ENCODE measurements at places on chromosomes 3 and 15. TPM values are rescaled to one million over a fixed set of nuclear protein-coding genes. Genes with fewer than 3 reads are reported as not detected.

GRCh38 chr3:172515130-172515918 is 7.9 kb downstream of the TNFSF10 start:
- no peak for DNase-seq

- DNase-seq: no peak
Observed at GRCh38 chr3:72756900-72757299, 91.3 kb downstream of the SHQ1 start.

GRCh38 chr3:156605686-156606605 is 51.0 kb upstream of the SSR3 start:
- DNase-seq: peak; percentile 35

- no peak for DNase-seq
Observed at GRCh38 chr3:163722405-163722804, 1355.9 kb downstream of the SI start.

The ANAPC13 gene
- 32.3 TPM for total RNA-seq

GRCh38 chr3:106707347-106707746 is 669.9 kb upstream of the CCDC54 start:
- DNase-seq: no peak
